ENCODE measurements at places on chromosomes 16 and 17. TPM values are rescaled to one million over a fixed set of nuclear protein-coding genes. Genes with fewer than 3 reads are reported as not detected.

- DNase-seq: no peak
These were observed 32.4 kb upstream of the JPH3 start for GRCh38 chr16:87569601-87570571.

DNA sequence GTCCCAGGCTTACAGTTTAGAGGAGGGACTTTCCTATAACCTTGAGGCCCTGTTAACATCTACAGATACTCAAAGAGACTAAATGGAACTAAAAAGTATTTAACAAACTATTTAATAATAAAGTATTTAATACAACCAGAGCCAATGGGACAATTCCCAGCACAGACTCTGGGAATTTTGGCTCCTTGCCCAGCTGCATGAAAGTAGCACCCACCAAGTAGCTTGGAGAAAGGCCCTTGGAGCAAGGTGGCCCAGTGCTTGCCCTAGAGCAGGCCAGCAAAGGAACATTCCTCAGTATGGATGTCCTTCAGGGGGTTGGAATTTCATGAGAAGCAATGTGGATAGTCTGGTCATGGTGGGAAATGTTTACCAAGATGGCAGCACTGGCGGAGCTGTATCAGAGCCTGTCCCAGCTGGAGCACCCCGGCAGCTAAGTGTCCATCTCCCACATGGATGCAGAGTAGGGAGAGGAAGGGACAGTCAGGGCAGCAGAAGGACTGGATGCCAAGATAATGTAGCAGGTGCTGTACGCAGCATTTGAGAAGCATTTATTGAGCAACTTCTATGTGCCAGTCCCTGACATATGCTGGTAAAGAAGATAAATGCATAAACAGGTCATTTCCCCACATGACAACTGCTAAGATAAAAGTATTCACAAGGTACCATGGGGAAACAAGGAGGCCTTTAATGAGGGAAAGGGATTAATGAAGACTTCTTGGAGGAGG is 5.2 kb upstream of the SMARCD2 start:
- DNase-seq: no peak

DNA sequence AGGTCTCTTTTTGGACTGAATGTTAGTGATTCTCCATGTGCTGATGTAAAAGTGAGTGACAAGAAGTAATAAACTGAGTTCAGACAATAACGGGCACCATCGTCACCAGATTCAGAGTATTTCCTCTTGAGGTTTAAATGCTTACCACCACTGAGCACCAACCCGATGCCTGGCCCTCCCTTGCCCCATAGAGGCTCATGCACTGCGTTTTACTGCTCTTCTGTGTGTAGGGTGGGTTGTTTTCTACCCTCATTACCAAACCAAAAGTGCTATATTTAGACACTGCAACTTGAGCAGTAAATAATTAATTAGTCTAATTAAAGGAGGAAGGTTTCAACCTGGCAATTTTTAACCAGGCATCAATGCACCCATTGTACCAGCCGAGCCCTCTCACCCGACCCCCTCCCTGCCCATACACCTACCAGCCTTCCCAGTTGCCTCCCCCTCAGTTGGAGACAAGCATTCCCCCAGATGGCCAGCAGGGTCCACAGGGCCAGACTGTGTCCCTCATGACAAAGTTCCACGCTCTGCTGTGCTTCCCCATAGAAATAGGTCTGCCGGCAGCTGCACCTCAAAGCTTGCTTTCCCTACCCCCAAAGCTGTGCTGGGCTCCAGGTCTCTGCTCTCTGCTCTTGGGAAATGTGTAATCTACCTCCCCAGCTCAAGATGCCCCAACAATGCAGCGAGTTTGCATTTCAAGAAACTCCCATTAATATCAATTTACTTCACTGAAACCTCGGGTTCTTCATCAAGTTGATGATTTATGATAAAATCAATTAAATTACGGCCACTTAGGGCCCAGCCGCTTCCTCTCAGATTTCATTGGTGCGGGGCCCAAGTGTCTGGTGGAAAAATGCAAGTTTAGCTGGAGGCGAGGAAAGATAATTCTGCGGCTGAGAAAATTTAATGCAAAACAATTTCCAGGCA is 16.0 kb downstream of the HOXB4 start:
- no peak for DNase-seq

KRTAP9-7 gene
- not detected for total RNA-seq

GRCh38 chr16:47625115-47625567 is 164.0 kb downstream of the PHKB start:
- no peak for DNase-seq

- no peak for DNase-seq
These were observed 8.1 kb downstream of the CORO7 start for GRCh38 chr16:4408323-4408690.

DNA sequence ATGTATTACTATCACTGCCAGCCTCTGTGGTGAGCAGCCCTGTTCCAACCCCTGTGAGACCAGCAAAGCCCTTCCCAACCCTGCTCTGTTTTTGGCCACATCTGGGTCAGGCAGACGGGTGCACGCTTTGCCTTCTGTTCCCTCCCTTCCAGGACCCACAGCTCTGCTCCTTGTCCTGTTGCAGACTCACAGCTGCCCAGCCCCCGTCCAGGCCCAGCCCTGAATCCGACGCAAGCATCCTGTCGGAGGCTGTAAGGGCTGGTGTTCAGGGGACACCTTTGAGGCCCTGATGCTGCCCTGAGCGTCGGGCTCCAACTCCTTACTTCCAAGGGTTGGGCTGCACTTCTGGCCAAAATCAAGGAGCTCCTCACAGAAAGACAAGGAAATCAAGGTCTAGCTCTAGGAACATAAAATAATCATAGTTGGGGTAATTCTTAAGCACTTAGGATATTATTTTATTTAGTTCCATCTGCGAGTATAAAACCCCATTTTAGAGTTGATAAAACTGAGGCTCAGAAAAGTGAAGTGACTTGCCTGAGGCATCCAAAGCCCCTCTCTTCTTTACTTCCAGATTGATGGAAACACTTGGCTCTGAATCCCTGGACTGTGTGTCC is 14.3 kb upstream of the SRCIN1 start:
- DNase-seq: no peak

DNA sequence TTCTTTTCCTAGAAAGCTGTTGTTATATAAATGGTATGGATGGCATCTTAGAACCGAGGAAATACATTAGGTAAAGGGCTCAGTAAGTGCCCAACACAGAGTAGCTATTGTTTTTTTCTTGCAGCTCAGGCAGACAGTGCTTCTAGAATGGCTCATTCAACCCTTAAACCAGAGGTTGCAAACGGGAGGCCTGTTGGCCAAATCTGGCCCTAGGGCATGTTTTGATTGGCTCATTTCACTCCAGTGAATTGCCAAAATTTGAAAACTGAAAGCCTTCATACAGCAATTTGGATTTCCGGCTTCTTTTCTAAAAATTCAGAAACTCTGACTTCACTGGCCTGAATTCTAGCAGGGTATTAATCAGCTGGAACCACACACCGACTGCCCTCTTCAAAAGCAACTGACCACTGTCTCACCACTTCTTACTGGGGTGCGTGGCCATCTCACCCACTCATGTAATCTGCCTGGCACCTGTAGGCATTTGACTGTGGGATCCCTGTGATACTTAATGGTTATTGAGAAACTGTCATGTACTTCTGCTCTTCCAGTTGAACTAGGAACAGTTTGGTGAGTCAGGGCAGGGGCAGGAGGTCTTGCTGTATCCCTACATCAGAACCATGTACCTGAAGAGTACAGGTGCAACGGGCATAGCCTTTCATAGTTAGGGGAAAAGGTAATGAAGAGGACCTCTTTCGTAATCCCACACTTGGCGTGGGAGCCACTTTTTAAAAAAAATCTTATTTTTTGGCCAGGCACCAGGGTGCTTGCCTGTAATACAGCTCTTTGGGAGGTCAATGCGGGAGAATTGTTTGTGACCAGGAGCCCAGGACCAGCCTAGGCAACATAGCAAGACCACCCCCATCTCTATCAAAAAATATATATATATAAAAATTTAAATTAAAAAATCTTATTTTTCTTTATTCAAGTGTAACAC is 53.6 kb upstream of the SCNN1B start:
- DNase-seq: no peak

MPV17L gene
- total RNA-seq: 0.34 TPM

AP1G1 gene
- 85.5 TPM for total RNA-seq

DNA sequence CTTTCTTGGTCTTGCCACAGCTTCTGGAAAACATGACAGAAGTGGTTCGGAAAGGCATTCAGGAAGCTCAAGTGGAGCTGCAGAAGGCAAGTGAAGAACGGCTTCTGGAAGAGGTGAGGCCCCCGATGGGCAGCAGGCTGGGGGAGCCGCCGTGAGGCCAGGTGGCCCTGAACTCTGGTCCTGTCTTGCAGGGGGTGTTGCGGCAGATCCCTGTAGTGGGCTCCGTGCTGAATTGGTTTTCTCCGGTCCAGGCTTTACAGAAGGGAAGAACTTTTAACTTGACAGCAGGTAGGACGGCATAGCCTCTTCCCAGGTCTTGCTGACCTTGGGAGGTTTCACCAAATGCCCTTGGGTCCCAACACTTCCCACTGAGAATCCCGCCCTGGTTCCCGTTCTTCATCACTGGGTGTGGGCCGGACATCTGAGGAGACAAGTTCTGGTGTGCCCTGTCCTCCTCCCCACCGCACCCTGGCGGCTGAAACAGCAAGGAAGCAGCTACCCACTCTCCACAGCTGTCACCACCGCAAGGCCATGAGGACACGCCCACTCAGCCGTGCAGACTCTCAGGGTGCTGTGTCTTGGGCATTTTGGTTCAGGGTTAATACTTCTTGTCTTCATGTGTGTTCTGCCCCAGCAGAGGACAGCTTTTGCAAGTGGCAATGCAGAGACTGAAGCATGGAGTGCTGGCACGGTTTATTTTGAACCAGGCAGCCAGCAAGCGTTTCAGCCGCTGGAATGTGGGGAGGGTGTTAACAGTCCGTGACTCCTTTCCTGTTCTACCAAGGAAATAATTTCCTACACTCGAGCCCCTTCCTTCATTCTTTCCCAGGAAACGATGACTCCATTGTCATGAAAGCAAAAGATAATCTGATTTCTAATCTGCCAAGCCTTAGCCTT is 21.4 kb downstream of the NTAN1 start:
- DNase-seq: no peak

DNA sequence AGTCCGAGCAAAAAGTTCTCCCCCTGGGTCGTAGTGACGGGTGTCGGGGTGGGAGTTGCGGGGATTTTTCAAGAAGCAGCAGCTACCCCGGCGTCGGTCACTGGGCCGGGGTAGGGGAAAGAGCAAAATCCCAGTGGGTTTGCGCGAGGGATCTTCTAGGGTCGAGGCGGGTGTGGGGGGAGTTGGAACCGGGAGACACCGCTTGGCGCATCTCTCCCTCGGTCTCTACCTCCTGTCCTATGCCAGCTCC is 2.3 kb upstream of the UBTF start:
- DNase-seq: no peak

GRCh38 chr17:19567216-19568015 is 33.8 kb downstream of the SLC47A1 start:
- no peak for DNase-seq

DNA sequence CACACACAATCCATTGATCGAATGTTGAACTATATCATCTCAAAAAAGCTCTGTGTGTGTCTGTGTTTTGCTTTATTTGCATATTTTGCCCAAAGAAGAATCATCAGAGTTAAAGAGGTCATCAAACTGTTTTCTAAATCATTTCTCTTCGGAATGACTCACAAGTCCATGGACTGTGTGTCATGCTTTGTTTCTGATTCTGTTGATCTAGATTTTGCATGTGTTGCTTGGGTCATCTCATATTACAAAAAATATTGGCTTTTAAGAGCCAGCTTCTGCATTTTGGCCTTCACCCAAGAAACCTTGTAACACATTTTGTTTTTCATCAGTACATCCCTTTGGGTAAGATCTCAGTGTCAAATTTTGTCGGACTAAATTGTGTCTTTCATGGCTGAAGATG is 471.2 kb upstream of the HSBP1 start:
- DNase-seq: no peak

DNA sequence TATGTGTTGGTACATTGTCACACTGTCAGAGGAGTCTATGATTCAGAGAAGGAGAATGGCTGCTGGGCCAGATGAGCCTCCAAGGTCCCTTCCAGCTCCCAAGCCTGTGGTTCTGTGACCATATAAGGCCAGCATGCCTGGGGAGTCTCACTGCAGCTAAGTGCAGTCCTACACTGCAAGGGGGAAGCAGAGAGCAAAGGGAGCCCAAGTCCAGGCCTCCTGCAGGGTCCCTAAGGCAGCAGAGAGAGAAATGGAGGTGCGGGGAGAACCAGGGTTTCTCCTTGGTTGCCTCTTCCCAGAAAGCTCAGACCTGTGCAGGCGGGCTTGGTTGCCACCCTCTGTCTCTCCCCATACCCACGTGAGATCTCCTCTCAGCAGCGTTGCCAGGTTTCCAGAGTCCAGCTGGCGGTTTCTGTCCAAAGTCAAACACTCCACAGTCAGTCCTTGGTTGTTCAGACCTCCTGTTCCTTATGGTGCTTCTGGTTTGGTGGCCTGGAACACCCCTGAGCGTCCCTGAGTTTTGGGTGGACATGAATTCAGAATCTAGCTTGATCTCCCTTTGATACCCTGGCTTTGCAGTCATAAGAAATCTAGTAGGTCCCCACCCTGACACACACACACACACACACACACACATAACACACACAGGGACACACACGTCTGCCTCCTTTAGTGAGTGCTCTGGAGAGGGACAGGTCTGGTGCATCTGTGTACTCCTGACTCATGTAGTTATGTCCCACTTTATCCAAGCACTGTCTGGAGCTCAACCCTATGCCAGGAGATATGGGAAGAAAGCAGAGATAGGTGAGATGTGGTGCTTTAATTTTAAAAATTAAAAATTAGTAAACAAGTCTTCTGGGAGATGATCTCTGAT is 78.8 kb downstream of the GNAO1 start:
- DNase-seq: no peak

- no peak for DNase-seq
These were observed 23.4 kb downstream of the ANKRD11 start for GRCh38 chr16:89466920-89467319.

DNA sequence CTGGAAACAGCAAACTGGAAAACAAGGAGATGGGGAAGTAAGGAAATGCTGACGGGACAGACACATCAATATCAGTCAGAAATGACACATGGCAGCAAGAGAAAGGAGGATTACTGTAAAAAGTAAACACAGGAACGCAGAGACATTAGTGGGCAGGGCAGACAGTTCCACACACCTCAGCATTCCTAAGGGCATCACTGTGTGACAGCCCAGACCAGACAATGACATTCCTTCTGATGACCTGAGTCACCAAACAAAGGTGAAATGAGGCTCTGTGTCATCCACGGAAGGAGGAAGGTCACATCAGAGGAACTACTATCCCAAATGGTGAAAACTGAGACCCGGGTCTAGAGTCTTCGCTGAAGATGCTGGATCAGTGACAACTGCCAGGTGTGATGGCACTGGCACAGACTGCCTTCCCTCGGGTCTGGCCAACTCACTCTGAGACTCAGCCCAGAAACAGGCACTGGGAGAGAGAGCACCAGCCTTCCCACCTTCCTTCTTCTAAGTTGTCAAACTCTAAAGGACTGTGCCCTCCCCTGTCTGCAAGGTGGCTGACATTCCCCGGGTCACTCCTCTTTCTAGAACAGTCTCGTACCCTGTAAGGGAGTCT is 36.7 kb downstream of the TK2 start:
- DNase-seq: no peak

DNA sequence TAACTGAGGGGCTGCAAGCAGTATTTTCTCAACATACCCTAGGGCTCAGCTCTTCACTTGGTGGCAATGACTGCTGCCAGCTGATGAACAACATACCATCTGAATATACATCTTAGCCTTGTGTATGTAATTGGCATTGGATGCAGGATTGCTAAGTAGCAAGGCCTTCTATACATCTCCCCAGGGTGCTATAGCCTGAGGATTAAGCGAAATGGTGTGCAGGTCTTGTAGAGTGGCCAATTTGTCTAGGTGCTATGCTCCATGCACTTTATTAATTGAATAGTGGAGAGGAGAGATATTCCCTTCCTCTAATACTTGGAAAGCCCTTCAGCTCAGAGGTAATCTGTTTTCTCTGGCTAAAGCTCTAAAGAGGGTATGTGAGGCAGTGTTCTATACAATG is 71.9 kb downstream of the KIF2B start:
- DNase-seq: no peak

Data from activated T-helper 1 cell treated with anti-CD3 and anti-CD28 coated beads, Interleukin-12 subunit alpha, Interleukin-12 subunit beta, Interleukin-2, Interleukin-4 antibody, amounts not matched to agents 30 ng/mL and 10 ng/mL and 1 ng/mL, durations not matched to agents 14 hours and 24 hours and 36 hours (primary cell).